ENCODE measurements at places on chromosomes 2 and 18.

- DNase-seq, result no peak
These were observed 81.8 kb downstream of the INO80D start for GRCh38 chr2:206004004-206004693.

DNA sequence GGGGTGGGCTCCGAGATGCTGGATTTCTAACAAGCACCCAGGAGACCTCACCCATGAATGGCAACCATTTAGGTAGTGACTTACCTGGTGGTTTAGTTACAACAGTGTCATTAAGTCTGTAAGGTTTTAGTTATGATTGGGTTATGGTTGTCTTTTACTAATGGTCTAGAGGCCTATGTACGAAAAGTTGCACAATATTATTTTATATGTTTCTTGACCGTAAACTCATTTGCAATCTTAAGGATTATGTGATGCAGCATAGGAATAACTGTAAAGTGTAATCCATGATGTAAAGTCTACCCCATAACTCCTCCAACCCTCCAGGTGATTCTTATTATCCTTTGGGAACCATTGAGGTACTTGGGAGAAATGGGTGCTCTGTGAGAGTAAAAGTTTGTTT is 155.4 kb upstream of the ZEB2 start:
- DNase-seq, result no peak

GRCh38 chr18:36397033-36397432 is 99.5 kb downstream of the FHOD3 start:
- DNase-seq, result no peak

DNA sequence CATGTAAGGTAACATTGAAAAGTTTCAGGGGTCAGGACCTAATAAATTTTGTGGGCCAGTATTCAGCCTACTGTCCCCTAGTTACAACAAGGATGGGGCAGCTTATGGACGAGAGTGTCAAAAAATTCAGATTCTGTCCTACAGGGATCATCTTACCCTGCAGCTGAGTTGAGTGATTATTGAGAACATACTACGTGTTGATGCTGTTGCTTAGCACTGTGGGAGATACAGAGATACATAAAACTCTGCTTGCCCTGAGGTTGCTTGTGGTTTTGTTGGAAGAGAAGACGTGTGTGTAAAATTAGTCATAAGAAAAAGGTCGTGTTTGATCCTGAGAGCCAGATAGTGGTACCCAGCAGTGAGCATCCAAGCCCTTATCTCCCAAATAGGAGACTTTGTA is 253.2 kb downstream of the NEDD4L start:
- no peak for DNase-seq

GRCh38 chr2:39216346-39217191 is 27.2 kb downstream of the CDKL4 start:
- peak; percentile 53 for DNase-seq

Measured in stimulated activated CD4-positive, alpha-beta T cell treated with anti-CD3 and anti-CD28 coated beads, Interleukin-2, amount 100 ng/mL, for 48 hours (primary cell).